ENCODE measurements at places on chromosomes 2 and 18.

DNA sequence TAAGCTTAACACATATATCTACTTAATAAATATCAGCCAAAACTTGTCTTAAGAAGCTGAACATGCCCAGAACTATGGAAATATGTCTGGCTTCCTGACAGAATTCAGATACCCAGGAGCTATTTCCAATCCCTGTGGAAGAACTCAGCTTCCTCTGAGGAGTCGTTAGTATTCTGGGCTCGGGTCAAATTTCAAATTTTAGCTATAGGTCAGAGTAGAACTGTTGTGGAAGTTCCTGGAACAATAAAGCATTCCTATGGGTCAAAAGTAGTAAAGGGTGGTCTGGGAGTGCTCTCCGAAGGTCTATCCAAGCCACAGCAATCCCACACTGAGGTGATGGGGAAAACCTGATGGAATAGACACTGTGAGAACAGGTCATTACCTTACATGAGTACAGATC lies 342.7 kb upstream of the CHST9 start:
- ATAC-seq: no peak
- H3K4me3 ChIP-seq: no peak overlapping the region
- no peak overlapping the region for H3K27ac ChIP-seq
- H3K27me3 ChIP-seq: no peaks in the 10 kb centered on the region

DNA sequence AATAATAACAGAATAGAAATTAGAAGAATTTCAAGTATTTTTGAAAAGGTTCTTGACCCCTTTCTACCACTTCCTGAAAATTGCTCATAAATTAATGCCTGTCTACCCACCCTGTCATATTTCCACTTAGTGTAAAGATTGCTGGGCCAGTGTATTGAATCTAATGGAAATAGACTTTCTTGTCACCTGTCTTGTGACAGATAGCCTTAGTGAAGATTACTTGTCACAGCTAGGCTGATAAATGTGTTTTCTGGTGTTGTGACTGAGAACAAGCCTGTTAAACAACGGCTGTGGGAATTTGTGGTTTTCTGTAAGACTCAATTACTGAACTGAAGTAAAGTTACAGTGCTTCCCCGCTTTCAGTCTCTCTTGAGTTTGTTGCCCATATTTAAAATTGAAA lies 37.0 kb downstream of the PIK3C3 start:
- peaks cover 3% of the 10 kb centered on the region for H3K36me3 ChIP-seq
- no peak overlapping the region for H3K4me3 ChIP-seq
- no peak overlapping the region for H3K27ac ChIP-seq
- H3K4me1 ChIP-seq: no peaks in the 10 kb centered on the region
- no peaks in the 10 kb centered on the region for H3K27me3 ChIP-seq

DNA sequence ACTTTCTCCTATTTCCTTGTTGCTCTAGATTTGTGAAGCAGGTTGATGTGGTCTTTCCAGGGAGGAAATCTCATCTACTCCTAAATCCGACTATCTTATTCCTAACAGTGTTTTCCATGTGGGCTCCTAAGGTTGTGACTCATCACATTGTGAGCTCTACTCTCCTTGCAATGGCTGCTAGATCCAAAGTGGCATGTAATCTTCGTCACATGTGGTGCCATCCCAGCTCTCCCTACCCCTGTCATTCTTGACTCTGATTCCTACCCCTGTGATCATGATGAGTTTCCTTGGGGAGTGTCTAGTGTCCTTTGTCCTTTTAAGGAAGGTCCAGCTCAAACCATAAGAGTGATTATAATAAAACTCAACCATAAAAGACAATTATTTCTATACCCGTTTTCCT lies 47.3 kb upstream of the GULP1 start:
- H3K4me1 ChIP-seq: no peaks in the 10 kb centered on the region
- no peak for ATAC-seq
- no peak overlapping the region for H3K4me3 ChIP-seq
- no peaks in the 10 kb centered on the region for H3K27me3 ChIP-seq

DNA sequence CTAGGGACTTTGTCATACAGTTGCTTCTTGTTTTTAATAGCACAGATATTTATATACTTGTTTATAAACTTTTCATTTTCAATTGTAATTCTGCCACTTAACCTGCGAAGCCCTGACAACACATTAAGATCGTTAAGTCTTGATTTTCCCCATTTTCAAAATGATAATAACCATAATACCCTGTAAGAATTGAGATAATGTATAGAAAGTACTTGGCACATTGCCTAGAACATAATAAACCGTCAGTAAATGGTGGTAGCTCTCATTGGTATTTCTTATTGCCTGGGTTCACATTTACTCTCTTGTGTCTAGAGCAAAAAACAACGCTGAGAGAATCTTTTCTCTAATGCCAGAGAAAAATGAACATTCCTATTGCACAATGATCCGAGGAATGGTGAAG lies 18.6 kb downstream of the PTCD3 start:
- no peak overlapping the region for H3K4me3 ChIP-seq
- H3K27ac ChIP-seq: no peak overlapping the region
- ATAC-seq: no peak
- H3K4me1 ChIP-seq: no peaks in the 10 kb centered on the region
- peaks cover 100% of the 10 kb centered on the region for H3K36me3 ChIP-seq
- H3K27me3 ChIP-seq: no peaks in the 10 kb centered on the region

GRCh38 chr2:240280621-240281020 lies 140.2 kb upstream of the OTOS start:
- peaks cover 9% of the 10 kb centered on the region for H3K27me3 ChIP-seq
- H3K36me3 ChIP-seq: no peaks in the 10 kb centered on the region
- H3K4me3 ChIP-seq: no peak overlapping the region

DNA sequence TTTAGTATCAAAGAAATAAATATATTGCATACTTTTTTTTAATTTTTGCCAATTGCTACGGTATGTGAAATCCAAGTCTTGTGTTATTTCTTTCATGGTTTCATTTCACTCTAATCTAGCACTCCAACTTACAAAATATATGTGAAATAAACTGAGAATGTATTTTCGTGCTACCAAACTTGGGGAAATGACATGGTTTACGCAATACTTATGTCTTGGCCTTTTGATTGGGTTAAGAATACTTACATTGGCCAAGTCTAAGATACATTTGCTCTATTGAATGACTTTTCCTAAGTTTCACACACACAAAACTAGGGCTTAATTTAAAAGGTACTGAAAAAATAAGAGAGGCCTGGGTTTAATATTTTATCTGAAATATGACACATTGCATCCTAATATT lies 80.5 kb downstream of the VRK2 start:
- no peak overlapping the region for H3K27ac ChIP-seq
- no peak for ATAC-seq
- H3K27me3 ChIP-seq: no peaks in the 10 kb centered on the region
- no peaks in the 10 kb centered on the region for H3K4me1 ChIP-seq
- no peaks in the 10 kb centered on the region for H3K36me3 ChIP-seq

DNA sequence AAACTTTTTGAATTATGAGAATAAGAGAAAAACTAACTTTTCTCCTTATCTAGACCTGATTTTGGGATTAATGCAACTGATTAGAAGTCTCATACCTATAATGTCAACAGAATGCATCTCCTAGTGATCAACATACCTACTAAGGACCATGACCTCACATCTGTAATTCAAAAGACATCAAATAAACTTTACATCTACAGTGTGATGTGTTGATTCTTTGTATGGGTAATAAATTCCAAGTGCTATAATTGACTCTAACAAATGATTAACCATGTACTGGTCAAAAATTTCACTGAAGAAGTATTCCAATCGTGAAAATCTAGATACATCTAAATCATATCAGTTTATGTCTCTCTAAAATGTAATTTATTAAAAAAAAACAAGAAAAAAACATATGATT lies 84.5 kb downstream of the STRN start:
- no peaks in the 10 kb centered on the region for H3K4me1 ChIP-seq
- H3K4me3 ChIP-seq: no peak overlapping the region
- H3K27me3 ChIP-seq: no peaks in the 10 kb centered on the region
- peaks cover 91% of the 10 kb centered on the region for H3K36me3 ChIP-seq
- H3K27ac ChIP-seq: no peak overlapping the region

GRCh38 chr2:120634533-120634932 lies 101.1 kb upstream of the GLI2 start:
- H3K27ac ChIP-seq: no peak overlapping the region
- no peaks in the 10 kb centered on the region for H3K36me3 ChIP-seq
- no peaks in the 10 kb centered on the region for H3K4me1 ChIP-seq
- H3K27me3 ChIP-seq: peaks cover 1% of the 10 kb centered on the region
- ATAC-seq: no peak

GRCh38 chr2:158667586-158667985 lies 127.5 kb upstream of the DAPL1 start:
- peak; percentile 37 for ATAC-seq
- H3K4me1 ChIP-seq: peaks cover 49% of the 10 kb centered on the region
- H3K27me3 ChIP-seq: no peaks in the 10 kb centered on the region
- peak overlapping the region; percentile 46 for H3K27ac ChIP-seq
- H3K36me3 ChIP-seq: no peaks in the 10 kb centered on the region

DNA sequence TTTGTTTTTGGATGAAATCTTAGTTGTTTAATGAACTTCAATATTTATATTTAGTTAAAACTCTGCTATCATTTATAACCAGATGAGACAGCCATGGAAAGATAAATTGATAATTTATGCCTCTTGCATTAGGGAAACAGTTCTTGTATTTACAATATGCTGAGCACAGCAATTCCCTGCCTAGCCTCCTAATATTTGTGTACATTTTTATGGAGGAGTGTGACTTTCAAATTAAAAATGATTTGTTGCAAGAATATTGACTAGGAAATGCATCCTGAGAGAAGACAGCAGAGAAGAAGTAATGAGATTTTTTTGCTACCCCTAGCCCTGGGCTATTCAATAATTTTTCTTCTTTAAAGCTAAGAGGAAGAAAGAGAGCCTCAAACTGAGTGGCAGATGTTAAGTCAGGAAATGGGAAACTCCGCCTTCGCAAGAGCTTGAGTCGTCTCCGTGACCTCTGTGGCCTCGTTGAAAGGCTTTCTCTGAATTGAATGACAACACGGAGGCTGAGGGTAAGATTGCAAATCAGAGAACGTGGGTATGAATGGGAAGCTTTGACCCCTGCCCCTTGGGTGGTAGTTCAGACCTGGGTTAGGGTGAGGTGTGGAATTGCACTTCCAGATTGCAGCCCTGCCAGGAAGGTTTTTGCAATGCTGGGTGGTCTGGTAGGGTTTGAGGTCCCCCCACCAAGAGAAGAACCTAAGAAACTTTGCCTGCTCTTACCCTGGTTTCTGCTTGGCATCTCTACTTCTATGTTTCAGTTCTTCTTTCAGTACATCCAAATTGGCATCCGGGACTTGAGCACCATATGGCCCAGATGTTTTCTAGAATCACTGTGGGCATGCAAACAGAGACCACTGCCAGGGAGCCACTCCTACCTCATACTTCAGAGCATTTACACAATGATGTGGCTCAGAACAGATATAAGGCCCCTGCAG lies 210.3 kb upstream of the RBMS1 start:
- no peak overlapping the region for H3K27ac ChIP-seq
- H3K4me1 ChIP-seq: no peaks in the 10 kb centered on the region
- ATAC-seq: peak; percentile 31
- H3K27me3 ChIP-seq: no peaks in the 10 kb centered on the region

DNA sequence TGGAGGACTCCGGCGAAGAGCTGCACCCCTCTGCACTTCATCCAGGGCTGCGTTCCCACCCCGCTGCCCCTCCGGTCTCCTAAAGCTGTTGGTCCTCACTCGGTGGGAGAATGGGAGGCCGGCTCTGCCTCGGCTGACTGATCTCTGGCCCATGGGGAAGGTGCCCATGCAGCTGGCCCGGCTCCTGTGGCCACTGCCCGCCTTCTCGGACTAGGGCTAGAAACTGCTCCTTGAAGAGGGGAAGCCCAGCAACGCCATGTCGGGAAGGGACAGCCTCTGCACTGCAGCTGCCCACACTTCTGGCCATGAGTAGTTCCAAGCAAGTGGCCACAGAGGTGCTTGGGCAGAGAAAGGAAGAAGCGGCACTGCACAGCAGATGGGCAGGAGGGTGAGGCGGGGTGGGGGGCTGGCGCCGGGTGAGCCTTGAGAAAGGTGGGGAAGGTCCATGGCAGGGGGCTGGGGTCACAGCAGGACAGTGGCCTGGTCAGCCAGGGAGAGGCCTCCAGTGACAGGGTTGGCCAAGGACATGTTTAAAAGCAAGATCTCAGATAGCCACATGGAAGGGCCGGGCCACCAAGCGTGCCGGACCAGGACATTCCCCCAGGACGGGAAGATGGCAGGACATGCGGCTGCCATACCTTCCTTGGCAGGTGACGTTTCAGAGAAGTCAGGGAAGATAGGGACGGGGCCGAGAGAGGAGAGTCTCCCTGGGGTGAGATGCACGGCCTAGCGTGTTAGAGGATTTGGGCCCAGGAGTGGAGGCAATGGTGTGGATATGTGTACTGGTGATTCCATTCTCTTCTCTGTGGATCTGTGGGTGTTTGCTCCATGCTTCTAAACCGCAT lies 158.8 kb upstream of the HDAC4 start:
- H3K36me3 ChIP-seq: no peaks in the 10 kb centered on the region
- H3K27me3 ChIP-seq: no peaks in the 10 kb centered on the region
- ATAC-seq: no peak
- no peak overlapping the region for H3K27ac ChIP-seq

GRCh38 chr2:134041877-134042276 lies 212.0 kb upstream of the MGAT5 start:
- H3K27me3 ChIP-seq: no peaks in the 10 kb centered on the region
- no peaks in the 10 kb centered on the region for H3K4me1 ChIP-seq
- H3K27ac ChIP-seq: no peak overlapping the region
- no peak for ATAC-seq
- no peak overlapping the region for H3K4me3 ChIP-seq

DNA sequence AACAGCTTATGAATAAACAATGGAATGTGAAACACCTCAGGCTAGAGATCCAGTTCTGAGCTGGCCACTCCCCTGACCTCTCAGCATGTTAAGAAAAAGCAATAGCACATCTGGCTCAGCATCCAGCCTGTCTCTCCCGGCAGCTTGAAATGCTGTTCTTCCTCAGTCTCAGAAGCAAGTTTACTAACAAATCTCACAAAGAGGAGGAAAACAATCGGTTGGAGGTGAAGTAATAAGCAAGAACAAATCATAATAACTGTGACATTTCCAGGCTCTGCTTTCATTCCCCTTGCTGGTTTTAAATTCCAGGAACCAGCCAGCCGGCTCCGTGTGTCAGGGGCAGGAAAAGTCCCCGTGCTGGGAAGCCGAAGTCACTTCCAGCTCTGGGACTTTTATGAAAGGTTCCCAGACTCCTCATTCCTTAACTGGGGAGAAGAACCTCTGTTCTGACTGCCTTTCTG lies 133.9 kb upstream of the ARL4C start:
- H3K27me3 ChIP-seq: no peaks in the 10 kb centered on the region
- H3K4me3 ChIP-seq: no peak overlapping the region
- H3K4me1 ChIP-seq: peaks cover 9% of the 10 kb centered on the region
- no peak for ATAC-seq
- no peak overlapping the region for H3K27ac ChIP-seq

- H3K27me3 ChIP-seq: no peaks in the 10 kb centered on the region
- H3K4me1 ChIP-seq: peaks cover 22% of the 10 kb centered on the region
- no peak for ATAC-seq
These were observed 29.2 kb downstream of the SLC66A2 start for GRCh38 chr18:79921984-79922965.

- no peak overlapping the region for H3K27ac ChIP-seq
- H3K4me3 ChIP-seq: no peak overlapping the region
- no peaks in the 10 kb centered on the region for H3K36me3 ChIP-seq
- H3K27me3 ChIP-seq: no peaks in the 10 kb centered on the region
- H3K4me1 ChIP-seq: no peaks in the 10 kb centered on the region
These were observed 80.4 kb downstream of the MC4R start for GRCh38 chr18:60292186-60292585.

GRCh38 chr18:23485386-23485785 lies 17.9 kb upstream of the RMC1 start:
- peaks cover 6% of the 10 kb centered on the region for H3K4me1 ChIP-seq
- ATAC-seq: no peak
- H3K27ac ChIP-seq: no peak overlapping the region
- no peak overlapping the region for H3K4me3 ChIP-seq
- H3K36me3 ChIP-seq: peaks cover 32% of the 10 kb centered on the region
- H3K27me3 ChIP-seq: no peaks in the 10 kb centered on the region
